Activated T-helper 9 cell treated with anti-CD3 and anti-CD28 coated beads, Interleukin-2, amount 50 U/mL, for 16 hours (primary cell): ENCODE measurements at places on chromosomes 6 and 20.
A peak's percentile ranks its signal among the peaks of the same experiment; 100 is the strongest.

DNA sequence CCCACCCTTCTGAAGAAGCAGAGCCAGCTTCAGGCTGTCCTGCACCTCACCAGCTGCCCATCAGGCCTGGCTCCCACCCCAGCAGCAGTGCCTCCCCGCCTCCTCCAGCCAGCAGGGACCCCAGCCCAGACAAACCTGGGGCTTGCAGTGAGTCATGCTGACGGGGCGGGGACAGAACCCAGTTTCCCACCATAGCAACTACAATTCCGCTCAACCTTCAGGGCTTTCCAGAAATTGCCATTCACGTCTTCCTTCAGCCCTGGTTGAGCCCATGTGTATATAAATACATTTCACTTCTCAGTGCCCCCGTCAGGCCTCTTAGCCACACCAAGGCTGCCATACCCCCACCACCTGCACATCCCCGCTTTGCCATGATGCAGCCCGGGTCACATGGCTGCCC, 4.4 kb downstream of the SPDEF start:
- DNase-seq: no peak

GRCh38 chr6:156899532-156900135, 122.5 kb downstream of the ARID1B start:
- DNase-seq: no peak

DNA sequence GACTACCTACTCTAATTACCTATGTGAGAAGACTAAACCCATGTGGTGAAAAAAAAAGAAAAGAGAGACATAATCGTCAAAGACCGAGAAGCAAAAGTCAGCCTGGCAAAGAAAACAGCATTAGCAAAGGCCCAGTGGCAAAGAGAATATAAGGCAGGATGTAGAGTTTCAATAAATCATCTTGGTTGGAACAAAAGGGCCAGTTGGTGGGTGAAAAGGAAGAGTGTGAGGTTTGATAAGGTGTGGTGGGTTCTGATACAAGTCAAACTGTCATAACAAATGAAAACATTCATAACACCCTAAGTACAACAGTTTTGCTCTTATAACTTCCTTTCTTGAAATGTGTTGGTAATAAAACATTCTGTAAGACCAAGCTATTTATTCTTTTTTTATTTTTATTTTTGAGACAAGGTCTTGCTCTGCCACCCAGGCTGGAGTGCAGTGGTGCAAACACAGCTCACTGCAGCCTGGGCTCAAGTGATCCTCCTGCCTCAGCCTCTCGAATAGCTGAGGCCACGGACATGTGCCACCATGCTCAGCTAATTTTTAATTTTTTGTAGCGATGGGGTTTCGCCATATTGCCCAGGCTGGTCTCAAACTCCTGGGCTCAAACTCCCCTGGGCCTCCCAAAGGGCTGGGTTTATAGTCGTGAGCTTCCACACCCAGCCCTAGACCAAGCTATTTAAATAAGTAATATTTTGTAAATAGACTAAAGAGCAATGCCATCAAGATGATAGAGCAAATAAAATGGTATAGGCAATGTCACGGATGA, 18.9 kb upstream of the GTF3C6 start:
- no peak for DNase-seq

- DNase-seq: no peak
Observed at GRCh38 chr20:33713865-33714367, 6.2 kb downstream of the PXMP4 start.

DNA sequence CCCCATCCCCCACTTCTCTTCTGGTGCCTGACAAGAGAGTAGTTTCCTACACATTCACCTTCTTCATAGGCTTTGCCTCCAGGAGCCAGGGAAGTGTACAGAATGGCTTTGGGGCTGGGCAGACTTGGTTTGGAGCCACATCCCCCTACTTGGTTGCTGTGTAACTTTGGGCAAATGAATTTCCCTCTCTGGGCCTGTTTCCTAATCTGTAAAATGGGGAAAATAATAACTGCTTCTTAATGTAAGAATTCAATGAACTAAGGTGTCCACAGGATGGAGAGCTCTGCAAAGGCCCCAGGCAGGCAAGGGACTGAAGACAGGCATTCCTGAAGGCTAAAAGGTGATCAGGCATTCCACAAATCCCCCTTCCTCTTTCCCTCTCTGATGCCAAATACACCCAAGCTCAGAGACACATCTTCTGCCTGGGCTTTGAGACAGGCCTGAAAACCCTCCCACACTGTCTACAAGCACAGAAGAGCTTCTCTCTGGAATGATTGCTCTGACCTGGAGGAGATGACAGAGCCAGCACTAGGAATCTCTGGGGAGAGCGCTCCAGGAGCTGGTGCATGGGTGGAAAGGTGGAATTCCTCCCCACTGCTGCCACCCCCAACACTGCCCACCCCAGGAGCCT, 6.9 kb upstream of the C20orf203 start:
- DNase-seq: no peak

DNA sequence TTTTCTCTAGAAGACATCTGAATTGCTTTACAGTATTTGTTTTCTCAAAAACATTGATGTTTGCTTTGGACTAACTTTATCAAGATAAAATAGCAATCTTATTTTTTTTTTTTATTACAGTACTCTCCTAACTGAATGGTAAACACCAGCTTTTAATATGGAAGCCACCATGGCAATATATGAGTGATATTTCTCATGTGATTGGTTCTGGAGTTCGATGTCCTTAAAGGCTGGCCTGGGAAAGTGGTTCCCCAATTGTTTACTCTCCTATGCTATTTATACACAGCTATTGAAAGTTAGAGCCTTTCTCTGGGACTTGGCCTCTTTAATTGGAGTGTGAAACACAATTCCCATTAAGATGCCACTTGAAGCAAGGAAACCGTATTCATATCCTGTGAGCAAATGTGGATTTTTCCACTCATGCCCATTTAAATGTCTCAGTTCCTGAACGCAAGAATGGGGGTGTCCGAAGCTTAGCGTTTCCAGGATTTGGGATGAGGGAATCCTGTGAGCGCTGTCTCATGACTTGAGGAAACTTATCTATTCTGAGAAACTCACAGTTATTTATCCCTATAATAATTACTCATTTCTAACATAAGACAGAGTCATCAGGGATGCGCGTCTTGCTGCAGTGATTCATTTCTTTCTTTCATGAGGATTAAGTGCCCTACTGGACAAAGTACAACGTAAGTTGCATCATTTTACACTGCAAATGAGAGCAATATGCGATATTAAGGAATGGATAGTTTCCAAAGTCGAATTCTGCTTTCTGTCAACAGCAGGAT, 143.3 kb upstream of the PREP start:
- DNase-seq: no peak

GRCh38 chr6:82893889-82894652, 171.6 kb downstream of the UBE3D start:
- no peak for DNase-seq

DNA sequence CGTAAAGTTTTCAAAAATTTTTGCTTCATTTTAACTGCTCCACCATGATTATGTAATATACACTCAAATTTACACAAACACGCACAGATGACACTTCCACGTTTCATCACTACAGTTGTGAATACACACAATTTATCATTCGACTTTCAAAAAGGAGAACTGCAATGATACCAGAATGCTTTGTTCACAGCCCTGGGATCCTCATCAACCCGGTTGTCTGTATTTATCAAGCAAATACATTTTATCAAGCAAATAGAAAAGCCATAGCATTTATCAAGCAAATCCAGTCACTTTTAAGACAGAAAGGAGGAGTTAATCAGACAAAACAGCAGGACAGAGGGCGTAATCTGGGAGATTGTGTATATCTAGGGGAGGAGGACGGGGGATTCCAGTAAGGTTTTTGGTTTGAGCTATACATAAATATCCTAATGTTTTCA, 20.3 kb upstream of the ABT1 start:
- DNase-seq: no peak

DNA sequence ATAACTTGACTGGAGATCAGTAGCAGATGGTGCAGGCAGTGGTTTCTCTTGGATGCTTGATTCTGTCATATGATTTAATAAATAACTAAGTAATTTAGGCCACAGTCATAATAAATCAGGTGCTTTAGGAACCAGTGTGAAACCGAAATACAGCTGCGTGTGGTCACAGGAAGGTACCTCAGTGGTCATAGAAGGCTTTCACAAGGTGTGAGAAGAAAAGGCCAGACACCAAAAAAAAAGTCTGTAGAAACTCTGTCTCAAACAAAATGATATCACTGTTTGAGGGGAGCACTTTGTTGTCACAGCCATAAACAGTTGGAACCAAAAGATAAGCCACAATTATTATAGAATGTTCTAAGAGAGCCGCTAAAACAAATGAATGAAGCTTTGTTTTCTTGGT, 56.5 kb downstream of the ARMC2 start:
- DNase-seq: no peak

DNA sequence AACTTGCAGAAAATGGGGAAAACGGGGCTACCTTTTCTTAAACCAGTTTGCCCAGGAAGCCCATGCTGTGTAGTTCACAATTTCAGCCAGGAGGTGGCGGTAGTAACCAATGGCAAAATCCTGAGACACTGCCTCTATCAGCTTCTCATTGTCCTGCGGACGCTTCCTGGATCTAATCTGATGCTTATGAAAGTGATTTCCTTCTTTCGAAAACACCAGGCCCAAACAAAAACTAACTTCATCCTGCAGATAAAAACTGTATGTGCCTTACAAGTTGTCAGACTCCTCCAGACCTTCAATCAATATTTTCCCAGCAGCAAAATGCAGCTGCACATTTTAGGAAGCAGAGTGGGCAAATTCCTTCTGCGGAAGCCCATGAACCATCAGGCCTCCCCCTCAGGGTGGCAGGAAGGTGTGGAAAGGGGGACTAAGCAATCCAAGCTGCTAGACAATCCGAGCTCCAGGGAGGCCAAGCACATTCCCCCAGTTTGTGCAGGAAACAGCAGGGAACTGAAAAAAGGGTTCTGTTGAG, 88.5 kb downstream of the LY86 start:
- DNase-seq: peak; percentile 53

GRCh38 chr20:47686545-47686944, 98.7 kb downstream of the SULF2 start:
- no peak for DNase-seq

DNA sequence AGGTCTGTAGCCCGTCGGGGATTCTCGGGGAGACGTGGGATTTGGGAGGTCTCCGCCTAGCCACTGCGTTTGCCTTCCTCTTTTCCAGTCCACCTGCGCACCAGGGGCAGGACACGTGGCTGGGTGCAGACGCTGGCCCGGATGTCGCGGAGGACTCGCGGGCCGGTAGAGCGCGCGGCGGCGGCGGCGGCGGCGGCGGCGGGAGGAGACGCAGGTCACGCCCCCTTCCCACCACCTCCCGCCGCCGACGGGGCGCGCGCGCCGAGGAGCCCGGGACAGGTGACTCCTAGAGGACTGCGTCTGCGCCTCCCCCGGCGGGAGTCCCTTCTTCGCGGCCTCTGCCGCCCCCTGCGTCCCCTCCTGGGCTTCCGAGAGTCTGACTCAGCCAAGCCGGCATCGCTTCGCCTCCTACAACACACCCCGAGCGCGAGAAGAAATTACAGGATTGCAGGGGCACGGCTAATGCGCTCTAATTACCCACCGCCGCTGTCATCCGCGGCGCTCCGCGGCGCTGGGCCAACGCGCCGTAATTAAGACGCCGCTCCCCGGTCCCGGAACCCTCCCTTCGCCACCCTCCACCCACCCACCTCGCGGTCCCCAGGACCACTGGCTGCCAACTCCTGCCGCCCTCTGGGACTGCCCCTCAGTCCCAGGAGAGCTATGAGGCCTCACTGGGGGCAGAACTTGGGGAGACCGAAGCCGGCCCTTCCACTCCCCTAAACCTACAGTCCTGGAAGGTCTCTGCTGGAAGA, 124.5 kb downstream of the MRPL14 start:
- peak; percentile 40 for DNase-seq
